ENCODE measurements at places on chromosomes 6 and 20. TPM values are rescaled to one million over a fixed set of nuclear protein-coding genes. Genes with fewer than 3 reads are reported as not detected.

GPSM3 gene
- 10.2 TPM for total RNA-seq

LY6G6F gene
- total RNA-seq, result not detected

PDCD2 gene
- total RNA-seq, result 60.2 TPM

ULBP1 gene
- 8.8 TPM for total RNA-seq

HLA-DOB gene
- total RNA-seq, result 0.79 TPM

RGL2 gene
- total RNA-seq, result 38.9 TPM

ABHD16B gene
- not detected for total RNA-seq

OR2H2 gene
- not detected for total RNA-seq

TMC2 gene
- not detected for total RNA-seq

RGS17 gene
- 3.7 TPM for total RNA-seq

PHF3 gene
- 33.3 TPM for total RNA-seq

MC3R gene
- not detected for total RNA-seq

PNPLA1 gene
- total RNA-seq, result not detected

LPA gene
- not detected for total RNA-seq

ZSCAN23 gene
- total RNA-seq, result 4.8 TPM

PGC gene
- total RNA-seq, result not detected

TFAP2D gene
- total RNA-seq, result not detected

FILIP1 gene
- total RNA-seq, result 2.0 TPM

All from astrocyte (in vitro differentiated cells and primary cell).